ENCODE measurements at places on chromosomes 7 and 10. TPM values are rescaled to one million over a fixed set of nuclear protein-coding genes. Genes with fewer than 3 reads are reported as not detected.

SEPTIN7 gene
- 149 TPM for total RNA-seq

AQP1 gene
- total RNA-seq: not detected

SPDYE6 gene
- not detected for total RNA-seq

GATAD1 gene
- total RNA-seq: 22.0 TPM

VGF gene
- total RNA-seq: 148 TPM

GPNMB gene
- 14.3 TPM for total RNA-seq

SLC26A3 gene
- not detected for total RNA-seq

TCF7L2 gene
- 0.88 TPM for total RNA-seq

DGKI gene
- 0.06 TPM for total RNA-seq

- peak; percentile 7 for DNase-seq
Measured at GRCh38 chr7:28296571-28297483, 115.5 kb upstream of the CREB5 start.

DNA sequence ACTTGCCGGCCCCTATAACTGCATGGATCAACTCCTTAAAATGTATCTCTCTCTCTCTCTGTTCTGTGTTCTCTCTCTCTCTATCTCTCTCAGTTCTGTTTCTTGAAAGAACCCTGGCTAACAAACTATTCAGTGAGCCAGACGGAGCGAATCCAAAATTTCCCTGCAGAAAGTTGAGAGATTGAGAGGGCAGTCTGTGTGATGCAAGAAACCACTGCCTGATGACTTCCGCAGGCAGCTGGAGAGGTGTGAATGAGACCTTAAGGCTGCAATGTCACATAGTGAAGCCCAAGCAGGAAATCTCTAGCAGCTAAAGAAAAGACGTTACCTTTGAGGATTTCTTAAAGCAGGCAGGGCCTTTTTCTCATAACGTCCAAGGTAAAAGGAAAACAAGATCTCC, 17.3 kb downstream of the FAM107B start:
- DNase-seq: no peak

DNA sequence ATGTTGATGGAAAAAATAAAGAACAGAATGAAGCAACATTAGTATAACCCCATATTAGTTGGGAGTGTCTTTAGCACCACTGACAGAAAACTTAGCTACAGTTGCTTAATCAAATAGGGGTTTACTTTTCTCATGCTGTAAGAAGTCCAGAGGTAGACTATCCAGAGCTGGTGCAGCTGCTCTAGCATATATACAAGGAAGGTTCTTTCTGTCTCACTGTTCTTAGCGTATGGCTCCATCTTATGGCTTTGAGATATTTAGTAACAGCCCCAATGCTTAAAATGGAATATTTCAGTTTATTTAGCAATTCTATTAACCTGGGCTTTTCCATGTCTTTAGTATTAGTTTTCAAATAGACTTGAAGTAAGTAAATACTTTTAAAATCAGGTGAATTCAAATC, 15.2 kb upstream of the WNT2 start:
- DNase-seq: peak; percentile 9

DNA sequence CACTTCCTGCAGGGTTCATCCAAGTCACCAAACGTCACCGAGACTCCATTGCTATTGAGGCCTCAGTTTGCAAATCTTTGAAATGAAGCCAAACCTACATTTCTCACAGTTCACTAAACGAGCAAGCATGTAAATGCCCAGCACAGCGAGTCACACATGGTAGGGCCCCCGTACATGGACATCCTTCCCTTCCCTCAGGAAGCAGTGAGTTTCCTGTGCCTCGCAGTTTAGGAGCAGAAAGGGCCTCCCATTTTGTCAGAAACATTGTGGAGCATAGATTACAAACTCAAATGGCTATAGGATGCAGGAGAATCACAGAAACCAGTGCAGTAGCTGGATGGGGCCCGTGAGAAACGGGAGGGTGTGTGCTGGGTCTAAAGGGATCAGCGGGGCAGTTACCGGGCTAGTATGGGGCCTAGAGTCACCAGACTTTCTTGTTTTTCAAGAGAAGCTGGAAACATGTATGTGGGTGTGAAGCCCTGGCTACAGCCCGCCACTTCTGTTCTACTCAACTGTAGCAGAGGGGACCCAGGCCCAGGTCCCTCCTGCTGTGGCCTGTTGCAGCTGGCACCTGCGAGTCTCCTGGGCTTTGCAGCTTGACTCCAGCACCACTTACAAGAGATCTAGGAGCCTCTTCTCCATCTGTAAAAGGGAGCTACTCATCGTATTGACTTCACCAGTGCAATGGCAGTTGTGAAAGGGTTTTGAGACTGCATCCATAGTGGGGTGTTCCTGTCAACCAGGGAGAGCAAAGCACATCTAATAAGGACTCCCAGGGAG, 14.2 kb upstream of the SLC18A3 start:
- DNase-seq: no peak

DNA sequence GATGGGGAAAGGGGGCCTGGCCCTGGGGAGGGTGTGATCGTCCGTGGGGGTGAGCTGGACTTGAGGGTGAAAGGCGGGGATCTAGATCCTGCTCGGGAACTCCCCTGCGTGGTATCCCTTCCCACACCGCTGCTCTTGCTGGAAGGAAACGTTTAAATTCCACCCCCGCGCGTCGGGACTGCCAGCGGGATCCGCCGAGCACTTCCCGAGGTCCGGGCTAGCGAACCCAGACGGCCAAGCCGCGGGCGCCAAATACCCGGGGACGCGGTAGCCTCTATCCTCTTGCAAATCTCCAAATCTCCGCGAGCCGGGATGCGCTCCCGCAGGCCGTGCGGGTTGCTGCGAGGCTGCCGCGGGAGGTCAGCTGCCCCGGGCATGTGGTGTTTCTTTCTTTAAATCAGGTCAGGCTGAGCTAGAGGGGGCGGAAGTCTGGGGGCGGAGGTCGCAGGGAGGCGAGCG, 904 bp downstream of the NPTX2 start:
- DNase-seq: no peak

DNA sequence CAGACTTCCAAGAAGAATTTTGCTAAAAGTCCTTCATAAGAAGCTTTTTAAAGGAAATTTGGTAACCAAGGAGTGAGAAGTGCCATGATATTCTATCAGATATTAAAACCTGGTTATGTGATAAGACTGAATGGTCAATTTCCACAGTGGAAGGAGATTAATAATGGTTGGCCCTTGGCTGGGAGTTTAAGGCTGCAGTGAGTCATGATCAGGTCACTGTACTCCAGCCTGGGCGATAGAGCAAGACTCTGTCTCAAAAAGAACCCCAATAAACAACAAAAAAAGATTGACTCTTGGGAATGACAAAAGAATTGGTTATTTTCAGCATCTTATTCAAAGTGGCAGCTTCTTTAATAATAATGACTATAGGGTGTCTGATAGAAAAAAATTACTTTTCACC, 37.2 kb downstream of the EXOC4 start:
- DNase-seq: no peak

- DNase-seq: no peak
Measured at GRCh38 chr7:111785076-111785475, 222.8 kb upstream of the IMMP2L start.

GRCh38 chr7:139108266-139109187, 993 bp downstream of the ZC3HAV1 start:
- DNase-seq: no peak

DNA sequence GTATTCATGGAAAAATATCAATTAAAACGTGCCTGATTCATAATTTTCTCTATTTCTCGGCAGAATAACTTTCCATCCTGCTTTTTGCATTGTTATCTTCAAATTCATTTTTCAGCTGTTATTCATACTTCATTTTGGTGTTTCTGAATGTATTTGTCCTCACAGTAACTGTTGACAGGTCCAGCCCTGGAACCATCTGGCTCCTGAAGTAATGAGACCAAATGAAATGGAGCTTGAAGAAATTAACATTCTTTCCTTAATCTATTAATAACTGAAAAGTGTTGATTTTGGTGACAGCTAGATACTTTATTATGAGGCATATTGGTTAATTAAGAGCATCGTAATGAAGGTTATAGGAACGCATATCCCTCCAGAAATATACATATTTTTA, 257.0 kb upstream of the MINDY3 start:
- peak; percentile 74 for DNase-seq

DNA sequence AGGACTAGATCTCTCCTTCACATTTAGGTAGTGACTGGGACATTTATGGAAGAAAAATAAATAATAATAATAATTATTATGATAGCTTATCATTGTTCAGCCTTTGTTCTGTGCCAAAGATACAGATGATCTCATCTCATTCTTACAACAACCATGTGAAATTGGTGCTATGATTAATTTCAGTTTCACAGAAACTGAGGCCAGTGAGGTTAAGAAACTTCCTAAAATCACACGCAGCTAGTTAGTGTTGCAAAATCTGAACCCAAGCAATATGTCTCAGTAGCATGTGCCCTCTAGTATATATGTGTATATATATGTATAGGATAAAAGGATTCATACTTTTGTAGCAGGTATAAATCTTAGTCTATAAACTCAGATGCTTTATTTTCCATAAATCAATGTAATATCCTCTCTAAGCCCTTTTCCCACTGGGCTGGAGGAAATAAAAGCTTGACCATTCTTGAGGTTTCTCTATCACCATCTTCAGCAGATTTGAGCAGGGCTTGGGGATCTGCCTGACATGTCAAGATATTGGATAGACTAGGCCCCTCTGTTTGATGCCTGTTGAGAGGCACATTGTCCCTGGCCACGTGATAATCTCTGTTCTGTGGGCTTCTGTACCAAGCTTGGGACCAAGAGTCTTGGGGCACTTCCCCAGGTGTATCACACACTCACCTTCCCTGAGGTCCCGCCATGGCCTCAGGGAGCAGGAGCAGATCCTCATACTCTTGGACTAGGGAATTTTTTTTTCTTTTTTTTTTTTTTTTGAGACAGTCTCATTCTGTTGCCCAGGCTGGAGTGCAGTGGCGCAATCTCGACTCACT, 172.6 kb upstream of the NRP1 start:
- no peak for DNase-seq

DNA sequence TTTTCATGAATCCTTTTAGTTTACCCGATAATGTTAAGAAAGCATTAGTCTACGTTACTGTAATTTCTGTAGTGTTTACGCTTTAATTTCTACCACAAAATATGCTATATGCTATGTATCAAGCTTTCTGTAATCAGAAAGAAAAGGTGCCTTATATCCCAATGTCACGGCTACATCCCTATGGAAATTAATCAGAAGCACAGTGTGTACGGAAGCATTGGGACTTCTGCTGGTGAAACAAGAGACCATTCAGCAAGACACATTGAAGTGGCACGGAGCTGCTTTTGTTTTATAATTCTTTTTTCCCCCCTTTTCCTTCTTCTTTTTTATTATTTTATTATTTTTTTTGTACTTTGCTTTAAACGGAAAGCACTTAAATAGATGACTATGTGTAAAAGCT, 31.2 kb upstream of the SH2B2 start:
- no peak for DNase-seq

Data from G401 (cell line).